ENCODE measurements at places on chromosomes 6 and 20.

DNA sequence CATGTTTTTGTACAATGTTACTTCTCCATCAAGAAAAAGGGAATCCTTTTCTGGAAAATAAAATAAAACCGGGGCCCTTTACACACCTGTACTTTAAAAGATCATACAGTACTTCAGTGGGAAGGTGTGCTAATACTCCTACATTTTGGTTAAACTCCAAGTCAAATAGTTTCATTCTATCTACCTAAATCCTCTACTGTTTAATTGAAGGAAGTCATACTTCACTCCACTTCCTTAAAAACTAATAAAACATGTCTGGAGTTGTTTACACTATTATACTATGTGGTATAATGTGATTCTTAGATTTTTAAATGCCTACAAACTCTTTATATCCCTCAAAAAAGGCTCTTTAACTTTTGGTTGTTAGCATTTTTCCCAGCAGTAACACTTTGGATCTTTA lies 18.6 kb upstream of the HBS1L start:
- DNase-seq: no peak

DNA sequence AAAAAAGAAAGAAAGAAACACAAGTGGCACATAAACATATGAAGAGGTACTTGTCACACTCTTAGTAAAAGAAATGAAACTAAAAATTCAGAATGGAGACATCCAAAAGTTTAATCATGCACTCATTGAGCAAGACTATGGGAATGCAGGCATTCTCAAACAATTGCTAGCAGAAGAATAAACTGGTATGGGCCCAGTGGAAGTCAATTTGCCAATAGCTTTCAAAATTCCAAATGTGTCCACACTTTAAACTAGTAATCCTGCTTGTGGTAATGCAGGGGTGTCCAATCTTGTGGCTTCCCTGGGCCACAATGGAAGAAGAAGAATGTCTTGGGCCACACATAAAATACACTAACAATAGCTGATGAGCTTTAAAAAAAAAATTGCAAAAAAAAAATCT lies 97.4 kb downstream of the EPB41L2 start:
- no peak for DNase-seq

- DNase-seq: no peak
Observed at GRCh38 chr6:53985366-53985765, 125.9 kb upstream of the MLIP start.

GRCh38 chr6:158854214-158855101 lies 35.3 kb upstream of the EZR start:
- no peak for DNase-seq

- no peak for DNase-seq
Observed at GRCh38 chr20:4605166-4605565, 116.5 kb upstream of the PRND start.

DNA sequence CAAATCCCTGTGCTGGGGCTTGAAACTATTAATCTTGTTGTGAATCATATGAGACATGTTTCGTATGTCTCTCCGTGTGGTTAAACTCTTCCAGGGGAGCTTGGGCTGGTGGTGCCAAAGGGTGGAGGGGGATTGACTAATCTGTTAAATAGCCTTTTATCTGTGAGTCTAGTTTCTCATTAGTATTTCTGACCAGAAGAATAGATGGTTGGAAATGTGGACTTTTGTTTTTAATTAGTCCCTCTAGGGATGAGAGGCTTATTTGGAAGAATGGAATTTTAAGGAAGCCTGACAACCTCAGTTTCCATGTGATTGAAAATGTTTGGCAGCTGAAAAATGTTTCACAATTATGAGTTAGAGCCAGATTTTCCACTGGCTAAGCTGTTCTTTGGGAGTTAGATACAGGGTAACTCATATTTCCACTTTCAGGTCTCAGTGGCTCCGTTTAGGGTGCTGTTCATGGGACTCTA lies 117.3 kb downstream of the BCKDHB start:
- DNase-seq: no peak

- DNase-seq: no peak
Observed at GRCh38 chr6:11830105-11830504, 51.5 kb upstream of the ADTRP start.

DNA sequence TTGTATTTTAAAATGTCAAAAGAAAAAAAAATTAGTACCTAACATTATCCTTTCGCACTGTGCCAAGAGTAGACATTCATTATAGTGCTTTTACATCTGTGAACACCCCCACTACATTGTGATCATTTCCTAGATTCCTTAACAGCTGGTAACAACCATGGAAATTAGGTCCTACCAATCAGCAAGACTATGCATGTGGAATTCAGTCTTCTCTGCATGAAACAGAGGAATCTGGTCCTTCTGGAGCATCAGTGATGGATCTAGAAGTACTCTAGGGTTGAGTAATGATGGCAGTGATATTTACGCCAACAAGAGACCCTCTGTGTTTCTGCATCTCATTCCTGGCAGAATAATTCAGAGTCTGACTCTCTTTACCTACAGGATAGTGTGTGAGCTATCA lies 9.4 kb downstream of the OR12D1 start:
- no peak for DNase-seq
